ENCODE measurements at places on chromosomes 3 and 15. TPM values are rescaled to one million over a fixed set of nuclear protein-coding genes. Genes with fewer than 3 reads are reported as not detected.
A peak's percentile ranks its signal among the peaks of the same experiment; 100 is the strongest.

DNA sequence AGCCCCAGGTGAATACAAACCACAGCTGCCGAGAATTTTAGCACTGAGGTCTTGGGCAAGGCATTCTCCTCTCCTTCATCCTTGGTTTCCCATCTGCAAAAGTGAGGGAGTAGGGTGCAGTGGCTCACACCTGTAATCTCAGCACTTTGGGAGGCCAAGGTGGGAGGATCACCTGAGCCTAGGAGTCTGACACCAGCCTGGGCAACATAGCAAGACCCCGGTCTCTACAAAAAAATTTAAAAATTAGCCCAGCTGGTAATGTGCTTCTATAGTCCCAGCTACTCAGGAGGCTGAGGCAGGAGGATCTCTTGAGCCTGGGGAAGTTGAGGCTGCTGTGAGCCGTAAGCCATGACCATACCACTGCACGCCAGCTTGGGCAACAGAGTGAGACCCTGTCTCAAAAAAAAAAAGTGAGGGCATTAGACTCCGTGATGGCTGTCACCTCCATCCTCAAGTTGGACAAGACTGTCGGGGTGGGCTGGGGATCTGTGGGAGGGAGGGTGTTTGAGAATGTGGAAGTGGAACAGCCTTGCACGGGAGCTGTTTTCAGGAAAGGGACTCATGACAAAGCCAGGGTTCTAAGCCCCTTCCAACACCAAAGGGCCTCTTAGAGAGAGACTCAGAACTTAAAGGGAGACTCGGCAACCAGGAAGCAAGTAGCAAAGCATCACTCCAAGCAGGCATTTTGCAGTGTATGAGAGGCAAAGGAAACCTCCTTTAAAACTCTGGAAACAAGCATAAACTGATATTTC lies 46.0 kb upstream of the FURIN start:
- H3K4me1 ChIP-seq, result peaks cover 61% of the 10 kb centered on the region
- no peak overlapping the region for H3K27ac ChIP-seq
- DNase-seq, result no peak
- H3K36me3 ChIP-seq, result peaks cover 2% of the 10 kb centered on the region

DNA sequence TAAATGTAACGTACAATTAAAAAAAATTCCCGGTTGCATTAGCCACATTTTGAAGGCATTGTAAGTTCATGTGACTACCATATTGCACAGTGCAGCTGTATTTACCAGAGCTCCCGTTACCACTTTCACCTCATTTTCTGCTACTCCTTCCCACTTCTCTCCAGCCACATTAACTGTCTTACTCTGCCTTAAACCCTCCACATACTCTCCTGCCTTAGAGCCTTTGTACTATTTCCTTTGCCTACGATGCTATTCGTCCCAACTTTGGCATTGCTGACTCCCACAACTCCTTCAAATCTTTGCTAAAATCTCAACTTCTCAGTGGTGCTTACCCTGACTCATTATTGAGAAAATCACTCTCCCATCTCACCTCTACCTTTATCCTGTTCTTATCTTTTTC lies 115.2 kb downstream of the CADM2 start:
- H3K36me3 ChIP-seq, result no peaks in the 10 kb centered on the region
- DNase-seq, result no peak
- no peak overlapping the region for H3K27ac ChIP-seq
- H3K4me3 ChIP-seq, result no peak overlapping the region
- no peaks in the 10 kb centered on the region for H3K27me3 ChIP-seq

DNA sequence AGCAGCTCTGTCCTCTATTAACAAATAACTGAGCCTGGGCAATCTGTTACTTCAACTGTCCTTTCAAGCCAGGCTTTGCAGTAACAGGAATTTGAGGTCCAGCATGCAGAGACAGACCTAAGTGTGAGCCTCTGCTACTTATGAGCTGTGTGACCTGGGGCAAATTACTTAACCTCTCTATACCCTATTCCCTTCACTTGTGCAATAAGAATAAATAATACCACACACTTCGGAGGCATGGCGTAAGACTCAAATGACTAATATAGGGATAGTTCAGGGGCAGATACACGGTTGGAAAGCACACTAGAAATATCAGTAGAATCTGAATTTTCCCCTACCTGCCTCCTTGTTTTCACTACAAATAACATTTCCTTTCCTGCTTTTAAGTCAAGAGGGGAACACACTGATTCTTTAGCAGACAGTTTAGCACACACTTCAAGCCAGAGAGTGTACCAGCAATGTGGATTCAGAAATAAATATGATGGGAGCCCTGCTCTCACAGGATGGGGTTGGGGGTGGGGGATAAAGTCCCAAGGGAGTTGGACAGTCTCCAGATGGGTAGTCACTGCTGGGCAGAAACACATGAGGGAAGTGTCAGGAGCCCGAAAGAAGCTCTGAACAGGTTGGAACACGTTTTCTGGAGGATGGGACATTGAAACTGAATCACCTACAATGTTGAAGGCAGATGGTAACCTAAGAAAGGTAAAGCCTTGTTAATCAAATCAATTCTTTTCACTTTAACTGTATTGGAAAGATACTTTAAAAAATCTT lies 61.8 kb upstream of the RBP1 start:
- H3K4me1 ChIP-seq, result no peaks in the 10 kb centered on the region
- no peak overlapping the region for H3K4me3 ChIP-seq
- H3K36me3 ChIP-seq, result no peaks in the 10 kb centered on the region
- H3K27me3 ChIP-seq, result peaks cover 2% of the 10 kb centered on the region
- H3K27ac ChIP-seq, result no peak overlapping the region

GRCh38 chr3:56970461-56970879 lies 90.0 kb upstream of the SPATA12 start:
- no peaks in the 10 kb centered on the region for H3K36me3 ChIP-seq
- no peaks in the 10 kb centered on the region for H3K27me3 ChIP-seq
- no peak overlapping the region for H3K4me3 ChIP-seq
- H3K4me1 ChIP-seq, result no peaks in the 10 kb centered on the region

DNA sequence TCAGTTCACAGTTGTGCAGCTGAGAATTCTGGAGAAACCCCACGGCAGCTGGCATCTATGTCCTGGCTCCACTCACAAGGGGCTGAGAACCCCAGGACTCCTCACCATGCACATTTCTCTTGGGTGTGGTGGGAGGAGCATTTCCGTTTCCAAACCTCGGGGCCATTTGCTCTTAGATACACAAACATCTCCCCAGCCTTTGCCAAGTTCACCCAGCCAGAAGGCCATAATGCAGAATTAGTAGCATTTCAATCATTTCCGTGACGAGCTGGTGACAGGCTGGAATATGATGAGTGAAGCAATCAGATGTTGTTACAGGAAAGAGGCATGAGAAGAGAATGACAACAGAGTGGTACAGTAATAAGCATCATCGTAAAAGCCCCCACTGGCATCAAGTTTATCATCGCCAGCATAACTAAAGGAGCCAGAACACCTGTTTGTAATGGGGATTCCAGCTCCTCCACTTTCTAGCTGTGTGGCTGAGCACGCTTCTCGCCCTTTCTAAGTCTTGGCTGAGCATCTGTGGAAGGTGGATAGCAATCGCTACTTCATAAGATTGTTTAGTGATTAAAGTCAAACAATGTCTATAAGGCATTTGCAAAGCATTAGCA lies 82.0 kb downstream of the LIPC start:
- no peaks in the 10 kb centered on the region for H3K27me3 ChIP-seq
- DNase-seq, result no peak
- H3K36me3 ChIP-seq, result peaks cover 17% of the 10 kb centered on the region
- H3K4me1 ChIP-seq, result peaks cover 40% of the 10 kb centered on the region
- H3K27ac ChIP-seq, result no peak overlapping the region

GRCh38 chr3:125512135-125512920 lies 7.7 kb downstream of the SNX4 start:
- no peak overlapping the region for H3K4me3 ChIP-seq
- H3K4me1 ChIP-seq, result peaks cover 23% of the 10 kb centered on the region
- DNase-seq, result no peak
- H3K27ac ChIP-seq, result peak overlapping the region; percentile 0
- no peaks in the 10 kb centered on the region for H3K27me3 ChIP-seq

DNA sequence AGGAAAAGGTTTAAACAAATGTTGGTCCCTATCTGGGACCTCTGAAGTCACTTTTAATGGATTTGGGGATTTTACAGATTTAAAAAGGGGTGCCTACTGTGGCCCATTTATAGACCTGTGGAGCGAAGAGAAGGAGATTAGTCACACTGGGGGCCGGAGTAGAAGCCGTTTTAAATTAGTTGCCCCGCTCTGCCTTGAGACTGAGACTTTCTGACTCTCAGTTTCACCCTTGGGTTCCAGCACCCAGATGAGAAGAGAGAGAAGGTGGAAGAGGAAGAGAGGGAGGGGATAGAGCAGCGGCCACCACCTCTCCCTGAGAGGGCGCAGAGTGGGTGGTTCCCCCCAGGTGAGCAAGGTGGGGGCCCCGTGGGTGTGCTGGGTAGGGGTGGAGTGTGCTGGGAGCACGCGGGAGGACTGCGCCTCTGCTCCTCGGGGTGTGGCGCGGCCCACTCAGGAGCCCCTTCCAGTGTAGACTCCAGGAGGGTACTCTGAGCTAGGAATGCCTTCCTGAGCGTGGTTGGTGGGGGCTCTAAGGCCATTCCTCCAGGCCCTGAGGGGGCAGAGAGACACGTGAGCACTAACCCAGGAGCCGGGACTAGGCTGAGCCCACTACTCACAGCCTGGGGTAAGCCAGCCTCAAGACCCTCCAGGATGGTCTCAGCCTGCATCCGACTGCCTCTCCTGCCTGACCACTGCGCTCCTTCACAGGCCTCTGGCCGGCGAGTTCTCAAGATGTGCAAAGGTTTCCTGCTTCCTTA lies 32.6 kb upstream of the RAB6B start:
- H3K4me3 ChIP-seq, result peak overlapping the region; percentile 60
- no peaks in the 10 kb centered on the region for H3K36me3 ChIP-seq
- peaks cover 9% of the 10 kb centered on the region for H3K4me1 ChIP-seq
- H3K27ac ChIP-seq, result no peak overlapping the region

DNA sequence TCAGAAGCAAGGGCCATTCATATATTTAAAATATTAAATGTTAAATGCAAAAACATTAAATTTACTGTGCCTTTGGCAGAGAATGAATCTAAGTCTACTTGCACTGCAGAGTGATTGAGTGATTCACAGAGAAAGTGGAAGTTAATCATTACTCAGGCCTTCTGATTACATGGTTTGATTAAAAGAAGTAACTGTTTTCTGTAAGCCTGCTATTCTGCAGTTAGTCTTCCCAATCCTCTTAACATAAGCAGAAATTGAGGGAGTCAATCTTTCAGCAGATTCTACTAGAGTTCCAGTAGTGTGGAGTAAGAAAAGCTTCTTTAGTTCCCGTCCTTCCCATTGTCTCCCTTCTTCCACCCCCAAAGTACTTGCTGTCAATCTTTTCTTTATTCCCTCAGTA lies 1.5 kb downstream of the NLGN1 start:
- peaks cover 31% of the 10 kb centered on the region for H3K4me1 ChIP-seq
- H3K36me3 ChIP-seq, result peaks cover 4% of the 10 kb centered on the region
- no peak for DNase-seq
- no peak overlapping the region for H3K27ac ChIP-seq

- no peak overlapping the region for H3K27ac ChIP-seq
- no peaks in the 10 kb centered on the region for H3K27me3 ChIP-seq
- H3K4me3 ChIP-seq, result no peak overlapping the region
Observed at GRCh38 chr3:127679534-127680145, 6.9 kb downstream of the ABTB1 start.

DNA sequence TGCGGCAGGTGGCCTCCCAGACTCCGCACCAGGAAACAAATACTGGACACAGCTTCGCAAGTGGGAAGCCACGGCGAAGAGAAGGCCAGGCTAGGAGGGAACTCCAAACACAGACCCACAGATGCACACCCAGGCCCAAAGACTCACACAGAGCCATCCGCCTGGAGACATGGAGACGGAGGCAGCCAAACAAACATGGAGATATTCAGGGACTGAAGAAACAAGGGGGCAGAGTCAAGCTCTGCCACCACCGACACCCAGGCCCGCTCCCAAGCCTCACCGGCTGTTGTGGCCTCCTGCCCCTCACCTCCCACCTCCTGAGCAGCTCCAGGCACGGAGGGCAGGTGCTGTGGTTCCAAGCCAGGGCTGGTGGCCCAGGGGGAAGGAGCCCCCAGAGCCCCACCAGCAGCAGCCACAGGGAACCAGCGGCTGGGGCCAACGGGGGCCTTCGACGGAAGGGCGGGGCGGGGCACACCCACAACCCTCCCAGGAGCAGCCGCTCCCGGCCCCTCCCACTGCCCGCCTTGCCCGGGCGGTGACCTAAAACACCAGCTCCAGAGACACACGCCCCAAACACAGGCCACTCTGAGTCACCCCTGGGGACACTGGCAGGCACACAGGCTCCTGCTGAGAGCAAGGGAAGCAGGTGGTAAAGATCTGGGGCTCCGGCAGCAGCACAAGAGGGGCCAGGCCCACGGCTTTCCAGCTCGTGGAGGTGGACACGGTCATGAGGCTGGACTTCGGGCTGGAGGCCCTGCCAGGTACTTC lies 31.9 kb downstream of the TNK2 start:
- DNase-seq, result no peak
- no peak overlapping the region for H3K27ac ChIP-seq
- no peaks in the 10 kb centered on the region for H3K4me1 ChIP-seq
- no peak overlapping the region for H3K4me3 ChIP-seq

- DNase-seq, result no peak
- H3K36me3 ChIP-seq, result no peaks in the 10 kb centered on the region
- peaks cover 35% of the 10 kb centered on the region for H3K4me1 ChIP-seq
- H3K4me3 ChIP-seq, result no peak overlapping the region
Observed at GRCh38 chr3:45568848-45569762, 25.4 kb upstream of the LIMD1 start.

GRCh38 chr3:171354049-171354705 lies 106.0 kb downstream of the TNIK start:
- no peak for DNase-seq
- no peak overlapping the region for H3K4me3 ChIP-seq
- H3K27ac ChIP-seq, result no peak overlapping the region
- H3K4me1 ChIP-seq, result peaks cover 5% of the 10 kb centered on the region
- no peaks in the 10 kb centered on the region for H3K27me3 ChIP-seq
- peaks cover 7% of the 10 kb centered on the region for H3K36me3 ChIP-seq

DNA sequence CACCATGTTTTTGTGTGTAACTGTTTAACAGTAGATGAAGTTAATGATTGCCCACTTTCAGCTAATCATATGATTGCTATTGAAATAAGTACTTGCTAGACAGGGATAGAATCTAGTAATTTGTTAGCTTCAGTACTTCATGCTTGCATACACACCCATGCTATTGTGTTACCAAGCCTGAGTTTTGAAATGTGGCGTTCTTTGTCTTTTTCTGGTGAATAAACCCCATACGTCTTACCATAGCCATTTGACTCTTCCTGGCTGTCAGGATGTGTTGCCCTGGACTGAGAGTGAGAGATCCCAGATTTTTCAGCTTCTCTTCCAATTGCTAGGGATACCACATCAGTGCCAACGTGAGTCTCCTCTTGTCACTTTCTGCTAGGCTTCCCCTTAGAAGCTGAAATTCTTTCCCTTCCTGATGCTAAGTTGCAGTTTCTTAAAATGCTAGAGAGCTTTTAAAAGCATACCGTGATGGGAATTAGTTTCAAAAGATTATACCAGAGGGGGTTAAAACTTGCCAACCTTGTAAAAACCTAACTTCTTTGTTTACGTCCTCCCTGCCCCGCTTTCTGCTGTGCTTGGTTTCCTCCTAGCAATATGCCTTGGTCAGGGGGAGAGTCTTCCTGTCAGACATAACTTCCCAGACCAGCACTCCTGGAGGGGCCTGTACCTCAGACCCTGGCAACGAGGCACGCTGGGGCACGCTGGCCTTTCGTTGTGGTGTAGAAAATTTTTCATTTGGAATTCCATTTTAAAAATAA lies 62.9 kb upstream of the ULK4 start:
- no peaks in the 10 kb centered on the region for H3K27me3 ChIP-seq
- H3K4me3 ChIP-seq, result no peak overlapping the region
- no peak for DNase-seq
- H3K27ac ChIP-seq, result no peak overlapping the region

VGLL3 gene
- not detected for total RNA-seq

LXN gene
- total RNA-seq, result 9.4 TPM

OXTR gene
- total RNA-seq, result 0.70 TPM

STXBP5L gene
- total RNA-seq, result not detected

PAK6 gene
- total RNA-seq, result 1.2 TPM

SLC22A13 gene
- 1.0 TPM for total RNA-seq

SOX14 gene
- not detected for total RNA-seq

TICRR gene
- total RNA-seq, result 36.9 TPM

All from activated CD8-positive, alpha-beta T cell treated with anti-CD3 and anti-CD28 coated beads, Interleukin-2, amount 10 ng/mL, durations not matched to agents 7 days and 5 days (primary cell).